Thyroid gland (tissue), 4 donors: ENCODE measurements at places on chromosomes 7 and 10.

DNA sequence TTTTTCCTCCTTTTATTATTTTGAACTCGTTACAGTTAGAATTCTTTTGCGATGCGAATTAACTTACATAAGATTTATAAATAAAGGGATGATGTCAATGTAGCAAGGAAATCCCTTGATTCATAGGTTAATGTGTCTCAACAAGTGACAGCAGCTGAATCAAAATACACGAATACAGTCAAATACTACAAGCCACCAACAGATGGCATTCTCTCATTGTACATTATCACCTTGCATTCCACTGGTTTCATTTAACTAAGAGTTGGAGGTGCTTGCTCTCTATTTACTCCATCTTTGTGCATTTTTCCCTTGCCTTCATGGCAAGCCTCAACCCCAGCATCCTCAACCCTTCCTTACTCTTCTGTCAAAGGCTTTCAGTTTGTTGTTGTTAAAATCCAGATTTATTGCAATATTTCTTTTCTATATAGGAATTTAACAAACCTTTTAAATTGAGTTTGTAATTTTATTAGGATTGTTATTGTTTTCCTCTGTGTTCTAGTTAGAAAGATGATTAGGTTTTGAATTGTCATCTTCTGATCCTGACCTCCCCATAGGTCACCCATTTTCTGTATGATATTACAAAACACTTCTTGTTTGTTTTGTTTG lies 78.3 kb downstream of the SLC25A40 start:
- H3K36me3 ChIP-seq, result no peaks in the 10 kb centered on the region
- H3K27me3 ChIP-seq, result no peaks in the 10 kb centered on the region

- no peaks in the 10 kb centered on the region for H3K27me3 ChIP-seq
- H3K4me1 ChIP-seq, result no peaks in the 10 kb centered on the region
- H3K4me3 ChIP-seq, result no peak overlapping the region
- H3K36me3 ChIP-seq, result no peaks in the 10 kb centered on the region
- H3K27ac ChIP-seq, result no peak overlapping the region
- DNase-seq, result no peak
These were observed 131.9 kb downstream of the SDK1 start for GRCh38 chr7:3432911-3433310.

DNA sequence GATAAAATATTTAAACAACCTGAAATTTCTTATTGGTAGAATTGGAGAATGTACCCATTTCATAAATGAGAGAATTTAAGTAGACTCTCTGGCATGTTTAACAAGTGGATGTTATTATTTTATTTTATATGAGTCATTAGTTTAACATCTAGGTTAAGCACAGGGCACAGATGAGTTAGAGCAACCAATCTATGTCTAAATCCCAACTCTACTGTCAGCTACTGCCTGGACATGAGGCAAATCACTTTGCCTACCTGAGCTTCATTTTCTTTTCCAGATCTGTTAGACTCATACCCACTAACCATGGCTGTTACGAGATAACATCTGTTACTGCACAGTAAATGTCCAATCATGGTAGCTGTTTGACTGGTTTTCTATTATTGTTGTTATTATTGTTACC lies 251.1 kb downstream of the INHBA start:
- no peaks in the 10 kb centered on the region for H3K4me1 ChIP-seq
- no peak overlapping the region for H3K4me3 ChIP-seq
- no peak overlapping the region for H3K27ac ChIP-seq
- DNase-seq, result no peak

DNA sequence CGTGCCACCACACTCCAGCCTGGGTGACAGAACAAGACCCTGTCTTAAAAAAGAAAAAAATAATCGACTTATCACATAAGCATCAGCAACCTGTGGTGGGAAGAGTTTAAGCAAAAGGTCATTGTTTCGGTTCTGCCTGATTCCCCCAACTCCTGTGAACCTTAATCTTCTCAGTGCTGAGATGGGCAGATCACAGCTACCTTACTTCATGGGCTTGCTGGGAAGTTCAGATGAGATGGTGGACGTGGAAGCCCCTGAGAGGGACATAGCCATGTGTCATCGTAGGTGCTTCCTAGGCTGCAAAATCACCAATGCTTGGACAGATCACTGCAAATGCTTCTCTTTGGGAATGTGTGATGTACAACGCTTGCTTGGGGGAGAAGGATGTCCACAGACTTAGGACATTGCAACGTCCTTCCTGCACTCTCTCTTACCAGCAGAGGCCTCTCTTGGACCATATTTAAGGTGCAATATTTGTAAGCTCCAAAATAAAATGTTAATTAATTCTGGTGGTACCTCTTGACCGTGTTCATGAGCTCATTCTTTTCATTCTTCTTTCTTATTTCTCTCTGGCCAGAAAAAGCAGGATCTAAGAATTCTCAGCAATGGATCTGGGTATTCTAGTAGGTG lies 8.6 kb downstream of the GJD4 start:
- H3K4me1 ChIP-seq, result no peaks in the 10 kb centered on the region
- no peak overlapping the region for H3K4me3 ChIP-seq
- no peak for DNase-seq
- H3K27ac ChIP-seq, result no peak overlapping the region
- no peaks in the 10 kb centered on the region for H3K27me3 ChIP-seq
- no peaks in the 10 kb centered on the region for H3K36me3 ChIP-seq

GRCh38 chr10:63464402-63465292 lies 1.1 kb downstream of the JMJD1C start:
- peak overlapping the region; percentile 99 for H3K27ac ChIP-seq
- H3K4me3 ChIP-seq, result peak overlapping the region; percentile 88
- H3K4me1 ChIP-seq, result no peaks in the 10 kb centered on the region

DNA sequence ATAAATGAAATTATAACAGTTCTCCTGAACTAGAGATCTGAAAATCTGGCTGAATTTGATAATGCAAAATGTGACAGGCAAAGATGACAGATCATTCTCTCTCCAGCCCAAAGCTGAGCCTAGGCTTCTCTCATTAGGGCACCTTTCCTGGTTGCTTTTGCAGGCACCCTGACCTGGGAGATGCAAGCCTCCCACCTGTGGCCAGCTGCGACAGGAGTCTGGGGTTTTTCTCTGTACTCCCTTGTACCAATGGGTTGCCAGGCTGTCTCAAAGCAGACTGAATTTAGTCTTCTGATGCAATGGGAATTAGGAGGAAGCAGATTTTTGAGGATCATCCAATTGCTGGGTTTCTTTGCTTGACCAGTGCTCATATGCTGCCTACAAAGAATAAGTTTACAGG lies 85.0 kb upstream of the EFCAB10 start:
- peaks cover 30% of the 10 kb centered on the region for H3K4me1 ChIP-seq
- no peak overlapping the region for H3K4me3 ChIP-seq
- no peaks in the 10 kb centered on the region for H3K36me3 ChIP-seq
- no peak overlapping the region for H3K27ac ChIP-seq
- no peaks in the 10 kb centered on the region for H3K27me3 ChIP-seq

GRCh38 chr7:88545663-88546062 lies 213.8 kb upstream of the ZNF804B start:
- no peak overlapping the region for H3K27ac ChIP-seq
- no peaks in the 10 kb centered on the region for H3K36me3 ChIP-seq

DNA sequence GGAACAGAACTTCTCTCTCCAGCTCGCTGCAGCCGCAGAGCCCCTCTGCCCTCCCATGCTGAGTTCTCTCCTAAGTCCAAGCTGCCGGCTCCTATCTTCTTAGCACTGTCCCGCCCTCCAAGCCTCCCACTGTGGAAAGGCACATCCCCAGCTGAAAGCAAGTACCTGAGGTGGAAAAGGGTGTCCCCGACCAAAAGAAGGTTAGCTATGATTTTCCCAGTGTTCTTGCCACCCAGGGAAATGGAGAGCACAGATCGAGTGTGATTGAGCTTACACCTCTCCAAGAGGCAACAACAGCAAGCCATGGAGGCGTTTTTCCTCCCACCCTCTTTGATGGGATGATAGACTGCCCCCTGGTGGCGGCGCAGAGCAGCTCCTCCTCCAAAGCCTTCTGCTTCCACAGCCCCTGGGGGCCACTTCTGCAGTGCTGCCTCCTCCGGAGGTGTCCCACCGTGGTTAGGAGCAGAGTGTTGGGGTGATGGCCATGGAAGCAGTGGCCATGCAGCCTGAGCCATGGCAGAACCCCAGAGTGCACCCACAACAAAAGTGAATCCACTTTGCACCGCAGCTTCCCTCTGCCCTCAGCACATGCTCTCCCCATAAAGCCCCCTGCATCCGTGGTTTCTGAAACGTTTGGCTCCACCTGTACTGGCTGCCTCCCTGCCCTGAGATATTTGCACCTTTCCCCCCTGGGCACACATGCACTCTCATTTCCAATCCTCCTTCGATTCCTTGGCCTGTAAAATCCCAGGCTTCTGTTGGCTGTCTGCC lies 143.1 kb upstream of the STK17A start:
- H3K36me3 ChIP-seq, result no peaks in the 10 kb centered on the region
- peak; percentile 24 for DNase-seq
- H3K4me3 ChIP-seq, result no peak overlapping the region
- no peaks in the 10 kb centered on the region for H3K27me3 ChIP-seq

- peak; percentile 6 for DNase-seq
- no peaks in the 10 kb centered on the region for H3K27me3 ChIP-seq
- no peaks in the 10 kb centered on the region for H3K36me3 ChIP-seq
- H3K27ac ChIP-seq, result no peak overlapping the region
These were observed 7.3 kb upstream of the ASB4 start for GRCh38 chr7:95478272-95479037.

- no peak overlapping the region for H3K27ac ChIP-seq
- H3K4me1 ChIP-seq, result no peaks in the 10 kb centered on the region
- no peak overlapping the region for H3K4me3 ChIP-seq
These were observed 19.4 kb upstream of the TMEM72 start for GRCh38 chr10:44891721-44892120.

DNA sequence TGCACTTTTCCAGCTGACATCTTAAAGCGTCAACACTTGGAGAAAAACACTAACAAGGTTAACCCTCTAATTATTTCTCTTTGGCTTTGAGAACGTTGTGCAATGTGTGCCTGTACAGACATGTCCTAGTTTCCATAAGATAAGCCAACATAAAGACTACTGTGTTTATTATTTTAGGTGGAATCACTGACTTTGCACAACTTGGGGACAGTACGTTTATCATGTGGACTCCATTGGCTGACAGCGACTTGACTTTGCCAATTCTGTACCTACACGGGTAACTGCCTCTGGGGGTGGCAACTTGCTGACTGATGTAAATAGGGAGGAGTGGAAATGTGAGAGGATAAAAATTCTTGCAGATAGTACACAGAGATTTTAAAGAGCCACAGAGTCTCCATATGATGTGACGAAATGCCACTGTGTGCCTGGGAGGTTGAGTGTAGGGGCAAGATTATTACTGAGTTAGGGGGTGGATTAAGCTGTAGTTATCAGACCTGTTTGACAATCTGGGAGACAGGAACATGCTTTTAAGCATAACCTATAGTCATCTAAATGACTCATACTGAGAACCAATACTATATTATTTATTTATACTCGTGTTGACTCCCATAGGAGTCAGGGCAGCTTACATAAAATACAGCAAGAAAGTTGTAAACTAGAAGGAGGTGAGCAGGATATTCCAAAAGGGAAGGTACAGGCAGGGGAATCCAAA lies 21.0 kb downstream of the SLC13A4 start:
- H3K4me1 ChIP-seq, result peaks cover 12% of the 10 kb centered on the region
- H3K36me3 ChIP-seq, result no peaks in the 10 kb centered on the region
- H3K27ac ChIP-seq, result no peak overlapping the region
- H3K4me3 ChIP-seq, result no peak overlapping the region
- DNase-seq, result no peak

GRCh38 chr10:132605390-132605789 lies 67.8 kb downstream of the INPP5A start:
- H3K36me3 ChIP-seq, result no peaks in the 10 kb centered on the region
- H3K4me3 ChIP-seq, result no peak overlapping the region
- DNase-seq, result no peak
- no peaks in the 10 kb centered on the region for H3K27me3 ChIP-seq
- H3K27ac ChIP-seq, result no peak overlapping the region

GRCh38 chr10:109114579-109114978 lies 808.7 kb downstream of the XPNPEP1 start:
- no peaks in the 10 kb centered on the region for H3K36me3 ChIP-seq
- no peaks in the 10 kb centered on the region for H3K27me3 ChIP-seq
- H3K4me3 ChIP-seq, result no peak overlapping the region
- no peak for DNase-seq

GRCh38 chr10:70744617-70745143 lies 40.5 kb downstream of the TBATA start:
- no peak overlapping the region for H3K4me3 ChIP-seq
- no peaks in the 10 kb centered on the region for H3K27me3 ChIP-seq
- no peak for DNase-seq
- H3K4me1 ChIP-seq, result no peaks in the 10 kb centered on the region

DNA sequence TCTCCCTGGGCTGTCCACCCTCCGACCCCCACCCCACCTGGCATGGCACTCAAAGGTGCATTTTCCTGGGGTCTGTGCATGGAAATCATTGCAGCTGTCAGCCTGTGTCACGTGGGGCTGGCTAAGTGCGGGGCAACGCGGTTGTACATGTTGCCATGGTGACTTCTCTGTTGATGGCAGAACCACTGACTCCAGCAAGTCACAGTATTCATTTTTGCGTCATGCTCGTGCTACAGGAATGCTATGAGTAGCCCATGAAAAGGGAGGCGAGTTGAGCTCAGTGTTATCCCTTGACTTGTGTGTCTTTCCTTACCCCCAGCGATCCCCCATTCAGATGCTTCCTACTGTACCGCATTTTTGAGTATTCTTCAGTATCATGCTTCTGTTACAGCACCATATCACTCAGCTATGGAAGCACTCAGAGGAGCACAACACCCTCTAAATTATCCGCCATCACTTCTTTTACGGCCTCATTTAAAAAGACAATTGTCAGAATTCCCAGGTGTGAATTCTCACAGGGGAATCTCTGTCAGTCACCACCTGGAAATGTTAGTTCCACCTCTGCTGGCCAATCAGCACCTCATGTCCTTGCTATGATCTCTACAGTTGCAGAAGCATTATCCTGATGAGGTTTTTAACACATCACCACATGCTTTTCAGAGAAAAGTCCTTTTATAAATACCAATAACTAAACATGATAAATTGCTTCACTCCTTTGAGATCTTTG lies 194.4 kb upstream of the C7orf33 start:
- H3K4me1 ChIP-seq, result no peaks in the 10 kb centered on the region
- DNase-seq, result no peak
- H3K4me3 ChIP-seq, result no peak overlapping the region

GRCh38 chr10:112663234-112664125 lies 216.5 kb downstream of the VTI1A start:
- H3K27ac ChIP-seq, result no peak overlapping the region
- H3K36me3 ChIP-seq, result no peaks in the 10 kb centered on the region
- no peak overlapping the region for H3K4me3 ChIP-seq

DNA sequence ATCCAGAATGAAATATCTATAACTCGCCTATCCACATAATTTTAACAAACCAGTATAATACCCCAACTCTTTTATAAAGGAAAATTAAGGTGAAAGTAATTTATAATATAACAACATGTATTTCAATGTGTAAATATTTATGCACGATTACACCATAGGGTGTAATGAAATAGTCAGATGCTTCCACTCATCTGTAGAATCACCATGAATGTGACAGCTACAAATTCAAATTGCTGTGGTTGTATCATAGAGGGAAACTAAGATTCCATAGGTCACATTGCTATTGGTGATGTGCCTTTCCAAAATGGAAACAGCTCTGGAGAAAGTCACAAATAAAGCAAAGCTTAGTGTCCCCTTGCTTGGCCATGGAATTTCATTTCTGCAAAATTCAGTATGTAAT lies 95.7 kb downstream of the CPED1 start:
- H3K4me1 ChIP-seq, result no peaks in the 10 kb centered on the region
- no peaks in the 10 kb centered on the region for H3K36me3 ChIP-seq
- H3K4me3 ChIP-seq, result no peak overlapping the region
- DNase-seq, result no peak
- H3K27me3 ChIP-seq, result no peaks in the 10 kb centered on the region
- H3K27ac ChIP-seq, result no peak overlapping the region

GRCh38 chr7:22640269-22640668 lies 86.7 kb upstream of the IL6 start:
- H3K27ac ChIP-seq, result no peak overlapping the region
- no peaks in the 10 kb centered on the region for H3K36me3 ChIP-seq
- DNase-seq, result no peak
- no peak overlapping the region for H3K4me3 ChIP-seq
